DMS 273 treated with DMSO at 0.1 percent for 48 hours (cell line): ENCODE measurements at places on chromosomes 12 and 14.

DNA sequence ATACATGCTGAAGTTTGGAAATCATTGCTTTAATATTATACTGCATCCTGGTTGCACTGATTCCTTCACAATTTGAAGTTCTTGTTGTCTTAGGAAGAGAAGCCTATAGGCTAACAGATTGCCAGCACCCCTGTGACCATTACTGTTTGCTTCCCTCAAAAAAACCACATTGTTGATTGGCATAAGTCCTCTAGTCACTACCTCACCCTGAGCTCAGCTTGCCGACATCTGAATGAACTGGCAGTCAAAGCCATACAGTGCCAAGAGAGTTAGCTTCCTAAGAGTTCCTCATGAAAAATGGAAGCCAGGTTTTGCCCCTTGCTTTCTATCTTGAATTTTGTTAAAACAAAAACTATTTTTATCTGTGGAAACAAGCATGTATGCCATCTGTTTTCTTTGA lies 276.1 kb downstream of the SYT1 start:
- DNase-seq = no peak

GRCh38 chr12:69886715-69887114 lies 61.7 kb downstream of the MYRFL start:
- DNase-seq = no peak

- DNase-seq = no peak
Observed at GRCh38 chr12:50514526-50515276, 9.9 kb downstream of the DIP2B start.

- no peak for DNase-seq
Observed at GRCh38 chr12:109488051-109488665, 10.7 kb downstream of the UBE3B start.

DNA sequence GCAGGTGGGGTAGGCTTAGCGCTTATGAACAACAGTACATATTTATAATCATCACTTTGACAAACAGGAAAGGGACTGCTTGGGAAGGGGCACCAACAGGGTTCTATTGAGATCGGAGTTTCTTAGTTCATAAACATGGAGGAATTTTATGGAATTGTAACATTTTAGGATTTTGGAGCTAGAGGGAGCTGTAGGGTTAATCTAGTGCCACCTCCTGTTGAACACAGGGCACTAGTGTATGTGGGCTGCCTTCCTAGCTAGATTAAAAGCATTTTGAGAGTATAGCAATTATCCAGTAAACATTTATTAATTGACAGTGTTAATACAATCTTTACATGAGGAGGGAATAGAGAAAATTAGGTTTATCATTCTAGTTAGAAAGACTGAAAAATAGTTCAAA lies 23.1 kb upstream of the TBC1D30 start:
- no peak for DNase-seq

- DNase-seq = no peak
Observed at GRCh38 chr14:96681829-96682228, 115.4 kb upstream of the VRK1 start.

GRCh38 chr12:52984136-52984535 lies 22.1 kb upstream of the EIF4B start:
- no peak for DNase-seq

DNA sequence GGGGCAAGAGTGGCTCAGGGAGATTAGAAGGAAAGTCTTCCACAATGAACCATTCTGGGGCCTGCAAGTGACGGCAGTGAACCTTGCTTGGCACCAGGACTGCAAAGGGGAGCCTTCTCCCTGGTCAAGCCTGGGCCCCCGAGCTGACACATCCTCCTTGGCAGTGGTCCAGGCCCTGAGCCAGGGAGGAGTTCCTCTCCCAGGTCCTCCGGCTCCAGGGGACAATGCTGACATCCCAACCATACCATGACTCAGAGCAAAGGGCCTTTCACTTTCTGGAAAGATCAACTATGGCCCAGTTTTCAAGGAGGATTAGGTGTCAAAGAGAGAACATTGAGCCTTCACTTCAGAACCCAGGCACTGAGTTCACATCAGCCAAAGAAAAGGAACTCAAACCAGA lies 756.5 kb upstream of the TBX3 start:
- no peak for DNase-seq

- DNase-seq = no peak
Observed at GRCh38 chr14:75120541-75121291, 6.1 kb downstream of the NEK9 start.

GRCh38 chr12:80068173-80068572 lies 31.2 kb upstream of the OTOGL start:
- no peak for DNase-seq
